ENCODE measurements at places on chromosomes 4 and X. TPM values are rescaled to one million over a fixed set of nuclear protein-coding genes. Genes with fewer than 3 reads are reported as not detected.

The GATA1 gene
- total RNA-seq, result not detected

The UNC5C gene
- 0.10 TPM for total RNA-seq

The CCNB3 gene
- 0.10 TPM for total RNA-seq

The CTAG1A gene
- total RNA-seq, result not detected

The PFKFB1 gene
- not detected for total RNA-seq

The RRAGB gene
- 8.9 TPM for total RNA-seq

The PLAC8 gene
- total RNA-seq, result 2.1 TPM

The TMSB15A gene
- 8.9 TPM for total RNA-seq

The IL1RAPL1 gene
- total RNA-seq, result 0.59 TPM

The PNMA6A gene
- total RNA-seq, result 0.20 TPM

The RASL11B gene
- total RNA-seq, result not detected

The ADAMTS3 gene
- total RNA-seq, result 0.94 TPM

The AMTN gene
- total RNA-seq, result not detected

The RASGEF1B gene
- total RNA-seq, result not detected

The IL21 gene
- total RNA-seq, result not detected

The IL2 gene
- not detected for total RNA-seq

The GPR78 gene
- not detected for total RNA-seq

The ZMAT1 gene
- 0.60 TPM for total RNA-seq

The PUDP gene
- 28.7 TPM for total RNA-seq

The FAM184B gene
- total RNA-seq, result not detected

The ZNF674 gene
- 3.4 TPM for total RNA-seq

Data from mammary microvascular endothelial cell (primary cell).